ENCODE measurements at places on chromosomes 3 and 15.

DNA sequence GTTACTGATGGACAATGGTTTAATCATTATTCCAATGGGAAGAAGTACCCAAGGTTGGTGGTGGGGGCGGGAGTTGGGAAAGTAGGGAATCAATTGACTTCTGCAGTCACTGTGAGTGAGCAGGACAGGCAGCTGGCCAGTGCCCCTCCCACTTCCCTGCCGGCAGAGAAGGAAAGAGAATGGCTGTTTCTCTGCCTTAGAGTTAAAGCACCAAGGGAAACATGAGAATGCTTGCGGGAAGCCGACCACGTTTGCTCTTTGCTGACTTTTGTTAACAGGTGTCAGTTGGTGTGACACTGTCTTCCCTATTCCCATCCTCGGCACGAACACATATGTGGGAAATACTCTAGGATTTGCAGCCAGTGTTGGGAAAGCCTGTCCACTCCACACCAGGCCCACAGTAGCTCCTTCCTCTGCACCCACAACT is 33.5 kb upstream of the MFSD1 start:
- DNase-seq, result peak; percentile 73

DNA sequence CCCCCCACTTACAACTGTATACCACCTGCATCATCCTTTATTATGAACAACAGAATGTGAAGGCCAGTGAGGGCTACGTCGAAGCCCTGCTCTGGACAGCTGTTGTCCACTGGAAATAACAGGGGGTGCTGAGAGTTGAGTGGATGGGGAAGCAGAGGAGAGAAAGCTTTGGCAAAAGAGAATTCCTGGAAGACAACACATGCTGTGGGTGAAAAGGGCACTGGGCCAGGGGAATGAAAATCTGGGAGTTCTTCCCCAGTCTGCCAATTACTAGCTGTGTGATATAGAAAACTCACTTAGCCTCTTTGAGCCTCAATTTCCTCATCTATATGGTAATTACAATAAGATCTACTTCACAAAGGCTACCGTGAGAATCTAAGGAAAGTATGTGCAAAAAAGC is 40.7 kb downstream of the FSTL1 start:
- no peak for DNase-seq

GRCh38 chr3:177832880-177833279 is 635.6 kb upstream of the TBL1XR1 start:
- DNase-seq, result no peak

DNA sequence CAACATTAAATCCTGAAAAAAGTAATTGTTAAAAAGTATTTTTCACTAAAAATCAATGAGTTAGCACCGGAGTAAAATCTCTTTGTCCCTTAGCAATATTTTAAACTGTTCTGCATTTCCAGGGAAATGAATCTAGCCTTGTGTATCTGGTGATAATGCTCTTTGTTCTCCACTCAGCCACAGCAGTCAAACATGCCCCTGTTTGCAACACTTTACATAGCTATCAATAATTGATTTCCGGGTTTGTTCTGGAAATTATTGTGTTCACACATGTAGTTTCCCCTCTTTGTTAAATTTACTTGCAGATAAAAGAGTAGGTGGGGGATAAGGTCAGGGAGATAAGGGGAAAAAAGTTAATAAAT is 3.6 kb upstream of the A4GNT start:
- DNase-seq, result no peak

DNA sequence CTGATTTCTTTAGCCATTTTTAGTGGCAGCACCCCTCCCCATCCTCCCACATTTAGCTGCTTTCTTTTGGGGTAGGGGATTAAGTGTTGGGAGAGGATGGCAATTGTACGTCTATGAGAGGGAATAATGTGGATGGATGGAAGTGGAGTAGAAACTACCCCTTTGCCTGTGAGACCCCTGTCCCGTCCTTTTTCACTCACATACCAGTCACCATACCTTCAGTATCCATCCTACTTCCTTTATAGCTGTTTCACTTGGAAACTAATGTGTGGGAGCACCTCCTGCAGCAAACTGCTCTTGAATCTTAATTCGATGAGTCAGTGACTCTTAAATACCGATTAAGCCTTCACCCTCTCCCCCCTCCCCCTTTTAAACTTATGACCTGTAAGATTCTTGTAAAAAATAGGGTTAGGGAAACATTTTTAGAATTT is 730 bp downstream of the SPRED1 start:
- peak; percentile 80 for DNase-seq

Measured in EH (cell line).